ENCODE measurements at places on chromosomes 3 and 15.

- DNase-seq, result no peak
These were observed 16.2 kb upstream of the CHD2 start for GRCh38 chr15:92883876-92884435.

- DNase-seq, result no peak
These were observed 83.4 kb upstream of the NANOGP8 start for GRCh38 chr15:35168464-35168863.

DNA sequence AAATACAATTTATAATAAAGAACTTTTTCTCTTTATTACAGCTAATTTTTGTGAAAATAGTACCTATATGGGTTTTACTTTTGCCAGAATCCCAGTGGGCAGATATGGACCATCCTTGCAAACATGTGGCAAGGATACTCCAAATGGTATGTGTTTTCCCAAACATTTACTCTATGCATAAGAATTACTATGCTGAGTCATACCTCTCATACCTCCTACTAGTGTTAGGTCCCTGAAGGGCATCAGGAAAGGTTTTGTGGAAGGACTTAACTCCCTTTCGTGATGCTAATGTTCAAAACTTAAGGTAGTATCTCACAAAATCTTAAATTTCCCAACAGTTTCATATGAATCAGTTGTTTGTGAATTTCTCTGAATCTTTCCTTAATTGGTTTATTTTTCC lies 21.3 kb downstream of the ADGRG7 start:
- no peak for DNase-seq

DNA sequence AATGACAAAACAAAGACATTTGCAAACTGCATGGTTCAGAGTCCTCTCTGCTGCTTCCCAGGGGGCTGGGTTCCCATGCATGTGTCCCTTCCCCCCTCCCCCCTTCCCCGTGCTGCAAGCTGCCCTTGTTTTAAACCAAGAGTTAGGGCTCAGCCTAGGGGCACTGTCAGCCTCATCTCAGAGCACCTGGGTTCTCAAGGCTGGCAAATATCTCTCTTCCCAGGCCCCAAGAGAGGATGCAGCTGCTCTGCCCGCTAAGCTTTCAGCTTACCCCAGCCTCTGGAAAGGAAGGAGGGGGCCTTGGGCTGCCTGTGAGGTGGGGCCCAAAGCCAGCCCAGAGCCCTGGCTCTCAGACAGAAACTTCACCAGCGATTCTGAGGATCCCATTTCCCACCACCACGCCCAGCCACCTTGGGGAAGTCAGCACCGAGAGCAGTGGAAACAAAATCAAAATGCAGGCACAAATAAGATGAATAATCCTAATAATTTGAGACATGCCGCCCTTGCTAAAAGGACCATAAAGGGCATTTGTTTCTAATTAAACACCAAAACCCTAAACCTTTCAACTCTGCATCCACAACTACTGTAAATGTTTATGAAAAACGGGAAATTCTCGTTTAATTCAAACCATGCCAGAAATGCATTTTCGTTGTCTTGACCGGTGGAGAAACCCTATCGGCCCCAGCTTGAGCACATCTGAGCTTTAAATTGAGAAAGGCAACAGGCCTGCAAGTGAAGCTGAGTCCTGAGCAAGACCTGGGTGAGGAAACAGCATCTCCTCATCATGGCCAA lies 67.7 kb upstream of the WNT5A start:
- DNase-seq, result no peak

DNA sequence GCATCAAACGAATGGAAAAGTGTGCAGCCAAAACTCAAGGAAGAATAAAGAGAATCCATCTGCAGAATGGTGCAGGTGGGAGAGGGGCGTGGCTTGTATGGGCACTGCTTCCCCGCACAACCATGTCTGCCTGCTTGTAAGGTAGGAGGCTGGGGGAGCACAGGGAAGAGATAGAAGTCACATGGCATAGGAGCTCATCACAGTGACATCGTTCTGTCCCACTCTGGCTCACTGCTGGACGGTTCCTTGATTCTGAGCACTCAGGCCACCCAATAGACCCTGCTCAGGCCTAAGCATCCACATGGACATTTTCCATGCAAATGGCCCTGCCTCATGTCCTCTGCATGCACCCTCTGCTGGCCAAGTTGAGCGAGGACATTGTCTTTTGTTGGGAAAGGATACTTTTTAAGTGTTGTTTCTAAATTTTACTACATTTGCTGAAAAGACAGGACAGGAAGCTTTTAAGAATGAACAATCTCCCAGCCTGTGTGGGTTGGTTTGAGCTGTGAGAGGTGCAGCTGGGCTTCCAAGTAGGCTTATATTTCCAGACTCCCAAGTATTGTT lies 3.1 kb downstream of the MYLK start:
- DNase-seq, result no peak

DNA sequence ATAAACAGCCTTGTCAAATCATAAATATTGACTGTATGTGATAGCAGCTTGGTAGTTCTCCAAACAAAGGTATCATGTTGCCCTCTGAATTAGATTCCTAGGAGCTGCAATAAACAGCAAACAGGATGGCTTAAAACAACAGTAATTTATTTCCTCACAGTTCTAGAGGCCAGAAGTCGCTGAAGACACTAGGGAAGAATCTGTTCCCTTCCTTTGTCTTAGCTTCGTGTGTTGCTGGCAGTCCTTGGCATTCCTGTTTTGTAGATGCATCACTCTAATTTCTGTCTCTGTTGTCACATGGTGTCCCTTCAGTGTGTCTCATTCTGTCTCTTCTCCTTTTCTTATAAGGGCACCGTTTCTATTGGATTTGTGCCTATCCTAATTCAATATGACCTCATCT lies 679.3 kb downstream of the OTOL1 start:
- no peak for DNase-seq

DNA sequence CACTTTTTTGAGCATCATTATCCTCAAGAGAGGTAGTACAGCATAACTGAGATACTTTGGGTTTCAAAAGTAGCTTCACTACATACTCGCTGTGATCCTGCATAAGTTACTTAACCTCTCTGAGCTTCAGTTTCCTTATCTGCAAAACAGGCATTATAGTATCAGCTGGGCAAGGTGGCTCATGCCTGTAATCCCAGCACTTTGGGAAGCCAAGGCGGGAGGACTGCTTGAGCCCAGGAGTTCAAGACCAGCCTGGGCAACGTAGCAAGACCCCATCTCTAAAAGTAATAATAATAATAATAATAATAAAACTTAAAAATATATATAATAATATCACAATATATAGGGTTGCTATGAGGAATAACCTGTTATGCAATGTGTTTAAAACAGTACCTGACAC lies 10.9 kb downstream of the CIAO2A start:
- DNase-seq, result no peak

GRCh38 chr3:30356866-30357753 lies 249.3 kb upstream of the TGFBR2 start:
- DNase-seq, result no peak

DNA sequence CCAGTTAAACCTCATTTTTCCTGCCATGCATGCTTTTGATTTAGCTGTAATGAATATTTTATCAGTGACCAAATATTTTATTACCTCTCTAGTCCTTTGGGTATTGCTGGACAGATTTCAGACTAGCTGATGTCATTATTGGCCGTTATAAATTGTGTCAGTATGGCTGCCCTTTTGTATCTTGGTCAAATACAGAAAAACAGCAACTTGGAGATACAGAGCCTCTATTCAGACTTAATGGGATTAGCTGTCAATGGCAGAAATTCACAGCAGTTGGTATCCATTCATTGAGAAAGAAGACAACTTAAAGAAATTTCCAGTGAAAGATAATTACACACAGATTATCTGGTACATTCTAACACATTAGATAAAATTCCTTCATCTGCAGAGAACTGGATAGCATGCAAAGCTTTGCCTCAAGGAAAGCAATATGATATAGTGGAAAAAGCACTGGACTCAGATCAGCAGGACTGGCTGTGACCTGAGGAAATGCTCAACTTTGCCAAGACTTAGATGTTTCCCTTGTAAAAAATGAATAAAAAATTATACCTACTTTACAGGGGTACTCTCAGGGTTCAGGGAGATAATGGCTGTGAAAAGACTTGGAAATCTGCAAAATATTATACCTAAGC lies 20.8 kb downstream of the COL6A6 start:
- no peak for DNase-seq

DNA sequence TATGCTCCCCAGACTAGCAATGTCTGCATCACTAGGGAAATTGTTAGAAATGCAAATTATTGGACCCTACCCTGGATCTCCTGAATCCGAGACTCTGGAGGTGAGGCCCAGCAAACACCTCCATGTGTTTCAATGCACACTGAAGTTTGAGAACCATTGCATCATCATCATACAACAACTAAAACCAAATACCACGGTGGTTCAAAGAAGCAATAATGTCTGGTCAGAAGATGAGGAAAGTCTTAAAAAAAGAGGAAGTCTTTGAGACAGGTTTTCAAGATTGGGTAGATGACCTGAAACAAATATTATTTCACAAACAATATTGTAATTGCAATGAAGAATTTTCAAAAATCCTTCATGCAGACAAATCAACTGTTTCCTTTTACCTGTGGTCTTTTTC lies 60.3 kb upstream of the TRA2B start:
- DNase-seq, result no peak

DNA sequence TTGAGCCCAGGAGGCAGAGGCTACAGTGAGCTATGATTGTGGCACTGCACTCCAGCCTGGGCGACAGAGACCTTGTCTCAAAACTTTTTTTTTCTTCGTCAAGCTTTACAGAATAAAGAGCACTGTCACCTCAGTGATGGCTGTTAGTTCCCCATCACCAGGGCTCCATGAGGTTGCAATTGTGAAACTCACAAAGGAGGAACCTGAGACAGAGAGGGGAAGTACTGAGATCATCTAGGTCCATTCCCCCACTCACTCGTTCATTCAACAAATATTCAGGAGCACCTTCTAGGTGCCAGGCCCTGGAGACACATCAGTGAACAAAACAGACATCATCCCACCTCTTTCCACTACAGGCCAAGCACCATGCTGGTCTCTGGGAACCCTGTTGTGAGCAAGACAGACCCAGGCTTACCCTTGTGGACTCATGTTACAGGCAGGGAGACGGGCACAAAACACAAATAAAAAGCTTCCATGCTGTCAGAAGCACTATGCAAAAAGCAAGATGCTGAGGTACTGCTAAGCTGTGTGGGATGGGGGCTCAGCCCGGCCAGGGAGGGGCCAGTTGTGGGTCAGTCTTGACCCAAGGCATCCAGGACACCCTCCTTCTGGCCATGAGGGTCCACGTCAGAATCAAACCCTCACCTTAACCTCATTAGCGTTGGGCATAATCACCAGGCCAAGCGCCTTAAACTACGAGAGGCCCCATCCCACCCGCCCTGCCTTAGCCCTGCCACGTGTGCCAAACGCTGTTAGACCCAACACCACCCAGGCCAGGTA lies 2.1 kb upstream of the RHO start:
- no peak for DNase-seq

- DNase-seq, result no peak
These were observed 179.1 kb downstream of the WDR72 start for GRCh38 chr15:53580366-53580765.

GRCh38 chr3:45135959-45136358 lies 10.2 kb downstream of the CDCP1 start:
- DNase-seq, result no peak

DNA sequence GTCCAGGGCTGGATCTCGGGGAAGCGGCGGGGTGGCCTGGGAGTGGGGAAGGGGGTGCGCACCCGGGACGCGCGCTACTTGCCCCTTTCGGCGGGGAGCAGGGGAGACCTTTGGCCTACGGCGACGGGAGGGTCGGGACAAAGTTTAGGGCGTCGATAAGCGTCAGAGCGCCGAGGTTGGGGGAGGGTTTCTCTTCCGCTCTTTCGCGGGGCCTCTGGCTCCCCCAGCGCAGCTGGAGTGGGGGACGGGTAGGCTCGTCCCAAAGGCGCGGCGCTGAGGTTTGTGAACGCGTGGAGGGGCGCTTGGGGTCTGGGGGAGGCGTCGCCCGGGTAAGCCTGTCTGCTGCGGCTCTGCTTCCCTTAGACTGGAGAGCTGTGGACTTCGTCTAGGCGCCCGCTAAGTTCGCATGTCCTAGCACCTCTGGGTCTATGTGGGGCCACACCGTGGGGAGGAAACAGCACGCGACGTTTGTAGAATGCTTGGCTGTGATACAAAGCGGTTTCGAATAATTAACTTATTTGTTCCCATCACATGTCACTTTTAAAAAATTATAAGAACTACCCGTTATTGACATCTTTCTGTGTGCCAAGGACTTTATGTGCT lies 527 bp downstream of the B2M start:
- no peak for DNase-seq

GRCh38 chr3:56113231-56113630 lies 355.0 kb downstream of the ERC2 start:
- no peak for DNase-seq

DNA sequence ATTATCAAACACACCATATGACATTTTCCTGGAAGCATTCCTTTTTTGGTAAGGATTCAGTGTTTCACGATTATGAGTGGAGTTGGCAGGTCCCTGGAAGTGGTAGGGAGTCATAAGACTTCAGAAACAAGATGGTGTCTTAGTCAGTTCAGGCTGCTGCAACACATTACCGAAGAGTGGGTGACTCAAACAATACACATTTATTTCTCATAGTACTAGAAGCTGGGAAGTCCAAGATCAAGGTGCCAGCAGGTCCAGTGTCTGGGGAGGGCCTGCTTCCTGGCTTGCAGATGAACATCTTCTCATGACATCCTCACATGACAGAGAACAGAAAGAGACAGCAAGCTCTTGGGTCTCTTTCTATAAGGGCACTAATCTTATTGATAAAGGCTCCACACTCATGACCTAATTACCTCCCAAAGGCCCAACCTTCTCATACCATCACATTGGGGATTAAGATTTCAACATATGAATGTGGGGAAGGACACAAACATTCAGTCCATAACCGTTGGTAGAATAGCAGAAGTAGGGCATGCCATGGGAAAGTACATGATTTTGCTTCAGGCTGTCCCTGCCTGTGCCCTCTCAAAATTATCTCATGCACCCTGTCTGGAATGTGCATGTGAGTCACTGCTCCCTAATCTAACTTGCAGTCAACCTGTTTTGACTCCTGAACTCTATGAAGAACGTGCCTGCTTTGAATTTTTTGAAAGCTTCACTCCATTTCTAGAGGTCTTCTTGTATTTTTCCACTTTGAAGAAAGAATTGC lies 72.5 kb downstream of the GTPBP8 start:
- no peak for DNase-seq

GRCh38 chr3:138950006-138950644 lies 3.1 kb downstream of the FOXL2NB start:
- no peak for DNase-seq

GRCh38 chr3:32495085-32495484 lies 7.6 kb downstream of the CMTM6 start:
- no peak for DNase-seq

- no peak for DNase-seq
These were observed 2.4 kb downstream of the TUSC2 start for GRCh38 chr3:50325497-50326181.

DNA sequence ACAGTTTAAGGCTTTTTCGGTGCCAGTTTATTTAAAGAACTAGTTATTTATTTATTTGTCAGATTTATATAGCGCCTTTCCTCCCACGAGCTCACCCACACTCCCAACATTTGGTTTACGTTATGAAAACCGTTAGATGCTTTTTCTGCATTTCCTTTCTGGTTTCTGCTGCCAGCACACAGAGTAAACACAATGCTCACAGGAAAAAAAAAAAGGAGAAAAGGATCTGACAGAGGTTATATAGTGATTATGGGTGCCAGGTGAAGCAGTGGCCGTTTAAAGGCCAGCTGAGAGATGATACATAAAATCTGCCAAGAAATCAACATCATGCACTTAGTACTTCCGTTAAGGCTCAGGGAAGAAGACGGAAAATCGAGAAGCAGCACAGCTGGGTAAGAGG lies 37.9 kb downstream of the ETV5 start:
- no peak for DNase-seq
